ENCODE measurements at places on chromosomes 13 and 19.

DNA sequence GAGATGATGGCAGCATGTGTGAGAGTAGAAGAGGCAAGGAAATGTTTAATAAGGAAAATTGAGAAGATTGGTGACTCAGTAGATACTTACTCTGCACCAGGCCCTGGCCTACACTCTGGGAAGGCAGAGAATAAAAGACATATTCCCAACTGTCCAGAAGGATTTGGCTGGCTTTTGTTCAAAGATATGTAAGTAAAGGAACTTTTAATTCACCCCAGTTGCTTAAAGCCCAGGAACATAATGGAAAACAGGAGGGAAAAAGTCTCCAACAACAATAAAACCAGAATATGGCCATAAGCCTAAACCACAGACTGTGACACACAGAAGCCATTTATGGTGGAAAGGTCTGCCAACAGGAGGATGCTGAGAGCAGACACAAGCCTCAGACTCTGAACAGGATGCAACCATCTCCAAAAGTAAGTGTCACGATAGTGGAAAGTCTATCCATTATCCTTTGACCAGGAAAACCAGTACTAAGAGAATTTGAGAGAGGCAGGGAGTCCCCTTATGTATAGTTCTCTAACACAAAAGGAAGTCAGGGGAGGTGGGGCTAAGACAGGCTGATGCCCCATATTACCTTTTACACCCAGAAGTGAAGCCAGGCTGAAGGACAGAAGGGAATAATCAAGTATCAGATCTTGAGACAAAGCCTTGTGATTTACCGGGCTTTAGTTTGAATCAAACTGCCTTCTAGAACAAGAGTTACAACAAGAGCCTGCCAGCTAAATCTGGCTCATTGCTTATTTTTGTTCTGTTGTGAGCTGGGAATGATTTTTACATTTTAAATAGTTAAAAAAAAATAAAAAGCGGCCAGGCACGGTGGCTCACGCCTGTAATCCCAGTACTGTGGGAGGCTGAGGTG is 169.5 kb upstream of the STARD13 start:
- no peak for DNase-seq

- DNase-seq = no peak
Observed at GRCh38 chr19:45050036-45050435, 11.2 kb downstream of the CLASRP start.

GRCh38 chr13:40776681-40777165 is 5.7 kb upstream of the MRPS31 start:
- no peak for DNase-seq

DNA sequence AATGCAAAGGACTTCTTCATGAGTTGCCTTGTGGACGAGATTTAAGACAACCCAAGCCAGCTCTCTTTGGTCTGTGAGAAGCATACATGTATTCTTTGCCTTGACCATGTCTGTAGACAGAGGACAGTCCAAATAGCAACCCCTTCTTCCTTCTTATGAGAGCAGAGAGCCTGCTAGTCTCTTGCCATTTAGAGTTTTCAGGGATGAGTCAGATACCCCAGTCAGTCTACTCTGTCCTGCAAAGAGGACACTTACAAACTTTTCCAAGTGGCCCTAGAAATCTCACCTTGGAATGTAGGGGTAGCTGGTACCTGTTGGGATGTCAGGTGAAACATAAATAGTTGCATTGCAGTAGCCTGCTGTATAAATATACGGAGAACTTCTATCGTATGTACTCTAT is 36.7 kb downstream of the DNAJC3 start:
- DNase-seq = no peak

- no peak for DNase-seq
Observed at GRCh38 chr19:23420824-23421223, 25.6 kb upstream of the ZNF91 start.

Measured in kidney glomerular epithelial cell (primary cell).